ENCODE measurements at places on chromosomes 5 and 9.

GRCh38 chr5:147483961-147484707 lies 25.7 kb downstream of the DPYSL3 start:
- DNase-seq = no peak

DNA sequence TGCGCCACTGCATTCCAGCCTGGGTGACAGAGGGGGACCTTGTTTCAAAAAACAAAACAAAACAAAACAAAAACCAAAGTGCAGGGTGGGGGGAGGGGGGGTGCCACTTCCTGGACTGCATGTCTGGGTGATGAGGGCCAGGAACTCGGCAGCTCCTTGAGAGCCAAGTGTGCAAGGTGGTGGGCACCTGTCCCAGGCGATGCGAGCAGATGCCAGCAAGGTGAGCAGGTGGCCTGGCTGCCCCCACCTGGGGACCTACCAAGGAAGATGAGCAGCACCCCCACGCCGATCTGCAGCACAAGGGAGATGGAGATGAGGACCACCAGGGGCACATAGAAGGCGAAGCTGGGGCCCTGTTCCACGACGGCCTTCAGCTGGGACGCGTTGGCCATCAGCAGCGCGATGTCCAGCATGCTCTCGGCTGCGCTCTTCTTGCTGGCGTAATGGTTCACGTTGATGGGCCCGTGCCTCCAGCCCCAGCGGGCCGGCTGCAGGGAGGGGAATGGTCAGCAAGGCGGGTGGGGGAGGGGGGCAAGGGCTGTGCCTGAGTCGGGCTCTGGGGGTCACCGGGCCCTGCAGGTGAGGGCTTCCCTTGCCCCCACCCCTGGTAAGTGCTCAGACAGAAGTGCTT lies 7.8 kb downstream of the NINJ1 start:
- DNase-seq = no peak

DNA sequence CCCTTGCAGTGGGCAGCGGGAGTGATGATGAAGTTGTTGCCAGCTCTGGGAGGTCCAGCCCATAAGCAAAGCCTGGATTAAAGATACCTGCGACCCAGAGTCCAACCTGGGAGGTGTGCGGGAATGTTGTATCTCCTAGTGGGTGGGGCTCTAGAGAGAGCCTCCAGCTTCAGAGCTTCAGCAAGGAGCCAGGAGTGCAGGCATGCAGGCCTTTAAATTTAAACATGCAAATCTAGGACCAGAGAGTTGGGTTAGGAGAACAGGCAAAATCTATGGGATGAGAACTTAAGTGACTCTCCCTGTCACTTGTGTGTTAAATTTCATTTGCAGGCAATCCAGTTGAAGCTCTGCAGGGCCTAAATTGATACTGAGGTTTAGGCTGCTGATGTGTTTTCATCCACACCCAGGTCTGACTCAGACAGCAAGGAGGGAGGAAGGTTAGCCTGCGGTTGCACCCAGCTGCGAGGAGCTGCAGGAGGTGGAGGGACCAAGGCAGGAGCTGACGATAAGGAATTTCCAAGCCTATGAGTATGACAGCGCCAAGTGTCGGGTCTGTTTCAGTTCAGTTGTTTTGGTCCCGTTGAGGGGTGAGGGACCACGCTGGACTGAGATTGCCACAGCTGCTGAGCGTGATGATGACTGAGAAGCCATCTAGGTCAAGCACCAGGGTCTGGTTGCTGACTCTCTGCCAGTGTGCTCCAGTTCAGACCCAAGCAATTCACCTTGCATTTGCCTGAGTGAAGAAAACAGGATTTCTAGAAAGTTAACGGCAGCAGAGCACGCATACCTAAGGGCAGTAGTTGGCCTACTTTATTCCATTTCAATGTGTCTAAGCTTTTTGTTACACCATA lies 243.0 kb downstream of the ICE1 start:
- no peak for DNase-seq

DNA sequence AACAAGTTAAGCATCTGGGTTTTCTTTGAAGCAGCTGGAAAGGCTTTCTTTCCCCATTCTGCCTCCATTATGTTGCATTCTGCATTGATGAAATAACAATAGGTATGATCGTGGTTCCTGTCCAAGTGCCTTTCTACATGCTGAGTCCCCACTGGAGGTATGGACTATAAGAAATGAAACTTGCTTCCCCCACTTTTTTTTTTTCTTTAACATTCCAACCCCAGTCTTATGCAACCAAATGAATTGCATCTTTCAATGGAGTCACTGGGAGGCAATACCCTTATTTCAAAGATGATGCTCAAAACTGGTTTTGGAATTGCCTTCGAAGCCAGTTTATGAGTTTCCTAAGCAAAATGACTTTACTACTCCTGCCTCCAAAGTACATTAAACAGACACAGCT lies 58.9 kb downstream of the ARSB start:
- no peak for DNase-seq

DNA sequence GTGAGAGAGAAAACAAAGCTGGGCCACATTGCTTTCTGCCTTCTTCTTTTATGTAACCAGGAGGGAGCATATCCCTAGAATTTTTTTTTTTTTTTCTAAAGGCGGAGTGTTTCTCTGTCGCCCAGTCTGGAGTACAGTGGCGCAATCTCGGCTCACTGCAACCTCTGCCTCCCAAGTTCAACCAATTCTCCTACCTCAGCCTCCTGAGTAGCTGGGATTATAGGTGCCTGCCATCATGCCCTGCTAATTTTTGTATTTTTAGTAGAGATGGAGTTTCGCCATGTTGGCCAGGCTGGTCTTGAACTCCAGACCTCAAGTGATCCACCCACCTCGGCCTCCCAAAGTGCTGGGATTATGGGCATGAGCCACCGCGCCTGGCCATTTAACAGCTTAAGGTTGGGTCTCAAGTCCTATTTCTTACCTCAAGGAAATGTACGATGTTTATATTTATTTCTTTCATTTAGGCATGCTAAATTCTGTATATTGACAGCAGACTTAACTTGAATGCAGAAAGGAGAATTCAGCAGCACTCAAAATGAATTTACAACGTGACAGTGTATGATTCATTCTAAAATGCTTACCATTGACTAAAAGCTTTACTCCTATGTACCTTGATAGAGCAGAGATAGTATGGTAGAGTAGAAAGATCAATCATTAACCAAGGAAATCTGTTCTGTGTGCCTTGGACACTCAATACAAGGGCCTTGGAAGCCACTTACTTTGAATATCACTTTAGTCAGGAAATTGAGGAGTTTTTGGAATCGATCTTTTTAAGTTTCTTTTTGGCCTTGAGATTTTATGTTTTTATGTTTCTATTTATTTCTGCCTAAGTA lies 100.9 kb downstream of the F2RL2 start:
- no peak for DNase-seq

DNA sequence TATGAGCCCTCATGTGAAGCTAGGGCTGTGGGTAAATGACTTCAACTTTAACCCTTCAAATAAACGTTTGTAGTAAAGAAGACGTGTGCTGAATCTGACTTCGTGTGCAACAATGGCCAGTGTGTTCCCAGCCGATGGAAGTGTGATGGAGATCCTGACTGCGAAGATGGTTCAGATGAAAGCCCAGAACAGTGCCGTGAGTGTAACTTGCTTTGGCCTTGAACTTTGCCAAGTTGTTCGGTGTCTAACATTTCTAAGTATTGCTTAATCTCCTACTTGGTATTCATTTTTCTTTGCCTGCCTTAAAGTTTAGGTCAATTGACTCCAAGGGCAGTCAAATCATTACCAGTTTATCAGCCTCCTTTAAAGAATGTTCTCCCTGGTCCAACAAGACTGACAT lies 18.2 kb downstream of the VLDLR start:
- no peak for DNase-seq

GRCh38 chr9:71637926-71638325 lies 130.4 kb downstream of the CEMIP2 start:
- DNase-seq = no peak

- DNase-seq = no peak
Measured at GRCh38 chr5:80989883-80990282, 29.7 kb downstream of the RASGRF2 start.

- DNase-seq = peak; percentile 71
Measured at GRCh38 chr5:177116631-177117373, 16.8 kb upstream of the NSD1 start.

- DNase-seq = no peak
Measured at GRCh38 chr9:96217294-96217707, 84.7 kb downstream of the HSD17B3 start.
